Upper lobe of left lung (tissue), 6 donors: ENCODE measurements at places on chromosomes 12 and 14. TPM values are rescaled to one million over a fixed set of nuclear protein-coding genes. Genes with fewer than 3 reads are reported as not detected.

GRCh38 chr12:10400829-10401228 is 8.7 kb downstream of the KLRC4 start:
- H3K4me3 ChIP-seq: no peak overlapping the region
- H3K27ac ChIP-seq: no peak overlapping the region
- DNase-seq: no peak

GRCh38 chr12:127351481-127352010 is 915.4 kb upstream of the TMEM132C start:
- DNase-seq: no peak
- no peaks in the 10 kb centered on the region for H3K4me1 ChIP-seq
- H3K27ac ChIP-seq: no peak overlapping the region
- H3K27me3 ChIP-seq: no peaks in the 10 kb centered on the region
- no peaks in the 10 kb centered on the region for H3K36me3 ChIP-seq
- no peak overlapping the region for H3K4me3 ChIP-seq

DNA sequence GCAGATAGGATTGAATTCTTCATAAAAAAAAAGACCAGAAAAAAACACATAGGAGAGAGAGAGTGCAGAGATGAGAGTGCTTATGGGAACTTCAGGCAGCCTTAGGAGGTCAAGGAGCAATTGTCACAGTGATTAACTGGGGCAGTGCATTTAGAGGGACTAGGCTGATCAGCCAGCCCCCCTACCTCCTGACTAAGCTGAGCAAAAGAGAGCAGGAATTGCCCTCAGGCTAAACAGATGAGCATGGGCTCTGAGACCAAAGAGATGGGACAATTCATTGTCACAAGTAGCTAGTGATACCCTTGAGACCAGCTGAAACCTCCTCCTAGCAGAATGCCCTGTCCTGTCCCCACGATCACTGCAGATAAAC is 124.0 kb downstream of the BTG1 start:
- H3K4me3 ChIP-seq: no peak overlapping the region
- no peaks in the 10 kb centered on the region for H3K27me3 ChIP-seq
- no peaks in the 10 kb centered on the region for H3K4me1 ChIP-seq
- DNase-seq: no peak
- no peak overlapping the region for H3K27ac ChIP-seq
- H3K36me3 ChIP-seq: no peaks in the 10 kb centered on the region

- H3K4me3 ChIP-seq: no peak overlapping the region
- peak overlapping the region; percentile 26 for H3K27ac ChIP-seq
- H3K27me3 ChIP-seq: no peaks in the 10 kb centered on the region
- DNase-seq: no peak
- no peaks in the 10 kb centered on the region for H3K36me3 ChIP-seq
These were observed 930 bp upstream of the MIA2 start for GRCh38 chr14:39232554-39233415.

GRCh38 chr12:130498589-130499385 is 161.1 kb downstream of the PIWIL1 start:
- H3K4me3 ChIP-seq: no peak overlapping the region
- H3K4me1 ChIP-seq: no peaks in the 10 kb centered on the region
- H3K36me3 ChIP-seq: no peaks in the 10 kb centered on the region
- DNase-seq: no peak

DNA sequence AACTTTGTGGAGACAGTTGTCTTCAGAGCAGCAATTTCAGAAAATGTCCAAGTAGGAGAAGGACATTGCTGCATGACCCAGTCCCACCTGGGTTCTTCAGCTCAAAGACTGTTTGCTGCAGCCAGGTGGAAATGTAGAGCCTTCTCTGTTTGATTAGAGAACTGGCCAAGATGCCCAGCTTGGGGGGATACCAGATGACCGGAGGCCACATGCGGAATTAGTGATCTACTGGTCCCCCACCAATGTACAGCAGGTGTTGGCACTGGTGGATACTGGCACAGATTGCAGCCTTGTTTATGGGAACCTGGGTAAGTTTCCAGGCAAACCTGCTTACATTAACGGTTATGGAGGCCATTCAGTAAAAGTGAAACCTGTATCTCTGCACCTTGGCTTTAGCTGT is 555.3 kb downstream of the SLC6A15 start:
- H3K36me3 ChIP-seq: no peaks in the 10 kb centered on the region
- H3K4me3 ChIP-seq: no peak overlapping the region
- H3K27me3 ChIP-seq: no peaks in the 10 kb centered on the region
- DNase-seq: no peak
- H3K27ac ChIP-seq: no peak overlapping the region
- H3K4me1 ChIP-seq: no peaks in the 10 kb centered on the region

DNA sequence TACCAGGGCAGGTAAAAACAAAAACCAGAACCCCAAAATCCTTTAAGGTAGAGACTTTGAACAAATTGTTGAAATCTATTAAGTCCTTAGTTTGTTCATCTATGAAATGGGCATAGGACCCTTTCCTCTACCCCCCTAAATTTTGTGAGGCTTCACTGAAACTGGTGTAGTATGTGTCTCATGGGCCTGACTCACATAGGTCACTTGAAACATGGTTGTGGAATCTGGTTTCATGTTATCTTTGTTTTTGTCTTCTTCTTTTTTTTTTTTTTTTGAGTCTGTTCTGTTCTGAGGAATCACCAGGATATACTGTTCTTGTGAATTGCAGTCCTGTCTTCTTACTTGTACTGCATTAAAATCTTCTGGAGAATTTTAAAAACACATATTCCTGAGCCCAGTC is 202.2 kb downstream of the KTN1 start:
- no peak for DNase-seq
- no peaks in the 10 kb centered on the region for H3K27me3 ChIP-seq
- no peak overlapping the region for H3K27ac ChIP-seq
- H3K36me3 ChIP-seq: no peaks in the 10 kb centered on the region
- no peak overlapping the region for H3K4me3 ChIP-seq

DNA sequence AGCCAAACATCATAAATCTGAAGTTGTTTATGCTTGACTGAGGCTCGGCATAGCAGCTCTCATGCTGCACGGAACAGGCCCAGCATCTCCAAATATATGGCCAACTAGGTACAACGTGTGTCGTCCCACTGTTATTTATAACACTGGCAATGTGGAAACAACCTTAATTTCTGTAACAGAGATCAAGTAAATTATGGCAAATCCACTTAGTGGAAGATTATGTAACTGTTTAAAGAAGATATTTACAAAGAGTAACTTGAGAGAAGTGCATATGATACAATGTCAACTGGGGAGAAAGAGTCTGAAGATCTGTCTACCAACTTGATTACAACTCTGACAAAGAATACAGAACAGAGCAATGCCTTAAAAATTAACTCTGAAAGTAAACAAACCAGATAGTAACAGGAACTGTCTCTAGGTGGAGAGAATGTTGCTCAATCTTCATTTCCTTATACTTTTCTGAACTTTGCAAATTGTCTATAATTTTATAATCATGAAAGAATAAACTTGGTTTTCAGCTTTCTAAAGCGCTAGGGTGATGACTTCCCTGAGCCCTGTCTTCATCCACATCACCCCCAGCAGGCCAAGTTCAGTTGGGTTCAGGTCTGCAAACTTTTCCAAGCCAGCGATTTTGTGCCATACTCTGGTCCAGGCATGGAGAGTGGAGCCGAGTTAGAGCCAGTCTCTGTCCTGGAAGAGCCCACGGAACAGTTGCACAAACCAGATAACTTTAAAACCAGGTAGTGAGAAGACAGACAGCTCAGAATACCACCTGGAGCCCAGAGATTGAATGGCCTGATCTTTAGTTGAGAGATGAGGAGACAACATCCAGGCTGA is 44.3 kb upstream of the BDKRB2 start:
- no peak overlapping the region for H3K27ac ChIP-seq
- H3K4me3 ChIP-seq: no peak overlapping the region
- DNase-seq: no peak
- no peaks in the 10 kb centered on the region for H3K27me3 ChIP-seq
- H3K4me1 ChIP-seq: no peaks in the 10 kb centered on the region
- H3K36me3 ChIP-seq: no peaks in the 10 kb centered on the region

DNA sequence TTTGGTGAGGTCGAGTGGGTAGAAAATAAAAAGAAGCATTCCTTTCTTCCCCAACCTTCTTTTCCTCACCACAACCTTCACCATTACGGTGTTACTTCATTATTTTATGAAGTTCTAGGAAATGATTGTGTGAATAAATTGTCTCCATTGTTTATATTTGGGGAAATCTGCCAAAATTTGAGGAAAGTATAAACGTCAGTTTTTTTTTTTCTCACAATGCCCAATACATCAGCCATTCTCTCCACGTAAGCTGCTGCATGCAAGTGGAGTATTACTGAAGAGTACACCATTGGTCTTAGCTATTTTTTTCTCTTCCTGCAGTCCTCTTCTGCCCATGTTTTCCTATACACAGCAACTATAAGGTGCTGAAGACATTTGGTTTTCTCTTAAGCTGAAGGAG is 9.1 kb upstream of the POLR3B start:
- no peak overlapping the region for H3K4me3 ChIP-seq
- no peak overlapping the region for H3K27ac ChIP-seq
- no peak for DNase-seq
- H3K27me3 ChIP-seq: no peaks in the 10 kb centered on the region

GRCh38 chr12:14268120-14268515 is 97.4 kb upstream of the ATF7IP start:
- DNase-seq: no peak
- H3K4me3 ChIP-seq: no peak overlapping the region
- H3K27me3 ChIP-seq: no peaks in the 10 kb centered on the region
- no peak overlapping the region for H3K27ac ChIP-seq
- no peaks in the 10 kb centered on the region for H3K4me1 ChIP-seq
- no peaks in the 10 kb centered on the region for H3K36me3 ChIP-seq

DNA sequence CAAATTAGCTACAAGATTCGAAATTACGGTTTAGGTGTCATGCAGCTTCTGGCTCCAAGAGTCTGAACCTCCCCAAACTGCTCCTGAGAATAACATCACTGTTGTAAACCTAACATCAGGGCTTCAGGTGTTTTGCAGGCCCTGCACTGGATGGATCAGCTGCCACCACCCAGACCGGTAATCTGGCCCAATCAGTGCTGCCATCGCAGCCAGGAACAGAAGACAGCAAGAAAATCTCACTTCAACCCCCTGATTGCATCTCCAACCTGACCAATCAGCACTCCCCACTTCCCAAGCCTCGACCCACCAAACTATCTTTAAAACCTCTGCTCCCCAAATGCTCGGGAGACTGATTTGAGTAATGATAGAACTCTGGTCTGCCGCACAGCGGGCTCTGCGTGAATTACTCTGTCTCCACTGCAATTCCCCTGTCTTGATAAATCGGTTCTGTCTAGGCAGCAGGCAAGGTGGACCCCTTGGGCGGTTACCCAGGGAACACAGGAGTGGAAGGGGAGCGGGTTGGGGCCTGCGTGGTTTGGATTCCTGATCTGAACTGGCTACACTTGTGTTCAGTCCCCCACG is 268.5 kb upstream of the SFSWAP start:
- no peaks in the 10 kb centered on the region for H3K36me3 ChIP-seq
- no peak for DNase-seq
- no peak overlapping the region for H3K4me3 ChIP-seq
- no peaks in the 10 kb centered on the region for H3K4me1 ChIP-seq
- no peak overlapping the region for H3K27ac ChIP-seq
- H3K27me3 ChIP-seq: no peaks in the 10 kb centered on the region

- no peaks in the 10 kb centered on the region for H3K4me1 ChIP-seq
- H3K36me3 ChIP-seq: no peaks in the 10 kb centered on the region
- H3K4me3 ChIP-seq: no peak overlapping the region
- no peak overlapping the region for H3K27ac ChIP-seq
These were observed 45.8 kb upstream of the TBX3 start for GRCh38 chr12:114729731-114730130.

DNA sequence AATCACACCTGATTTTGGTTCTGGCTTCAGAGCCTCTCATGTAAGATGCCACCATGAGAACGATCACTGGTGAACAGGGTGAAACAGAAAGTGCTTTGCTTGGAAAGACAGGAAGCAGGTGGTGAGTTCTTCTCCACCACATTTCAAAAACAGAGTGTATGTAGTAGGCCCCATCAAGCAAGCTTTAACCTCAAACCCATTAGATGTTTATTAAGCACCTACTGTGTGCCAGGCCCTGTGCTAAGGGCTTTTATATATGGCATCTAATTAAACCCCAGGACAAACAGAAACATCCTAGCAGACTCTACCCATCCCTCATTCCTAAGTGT is 47.8 kb upstream of the MED13L start:
- no peak for DNase-seq
- H3K36me3 ChIP-seq: no peaks in the 10 kb centered on the region
- no peak overlapping the region for H3K4me3 ChIP-seq
- H3K27me3 ChIP-seq: no peaks in the 10 kb centered on the region
- H3K27ac ChIP-seq: peak overlapping the region; percentile 50
- H3K4me1 ChIP-seq: peaks cover 4% of the 10 kb centered on the region

- H3K36me3 ChIP-seq: peaks cover 26% of the 10 kb centered on the region
- DNase-seq: no peak
- no peak overlapping the region for H3K27ac ChIP-seq
- no peaks in the 10 kb centered on the region for H3K27me3 ChIP-seq
These were observed 9.8 kb downstream of the ZNF605 start for GRCh38 chr12:132946246-132946820.

DNA sequence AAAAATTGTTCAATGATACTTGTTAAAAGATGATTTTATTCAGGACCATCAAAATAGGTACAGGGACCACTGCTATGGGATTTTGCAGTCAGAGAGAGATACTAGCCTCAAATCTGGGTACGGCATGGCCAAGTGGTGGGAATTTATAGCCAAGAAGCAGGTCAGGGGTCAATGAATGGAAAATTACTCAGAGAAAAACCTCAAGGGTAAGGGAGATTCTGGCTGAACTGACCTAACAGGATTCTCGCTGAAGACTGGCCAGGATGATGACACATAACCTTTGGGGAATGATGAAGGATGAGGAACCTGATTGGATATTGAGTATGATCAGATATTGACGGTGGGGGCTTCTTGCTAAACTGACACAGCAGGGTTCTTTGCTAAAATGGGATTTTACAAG is 32.7 kb downstream of the DEPDC4 start:
- no peaks in the 10 kb centered on the region for H3K27me3 ChIP-seq
- H3K4me3 ChIP-seq: no peak overlapping the region
- no peak overlapping the region for H3K27ac ChIP-seq
- DNase-seq: no peak

DNA sequence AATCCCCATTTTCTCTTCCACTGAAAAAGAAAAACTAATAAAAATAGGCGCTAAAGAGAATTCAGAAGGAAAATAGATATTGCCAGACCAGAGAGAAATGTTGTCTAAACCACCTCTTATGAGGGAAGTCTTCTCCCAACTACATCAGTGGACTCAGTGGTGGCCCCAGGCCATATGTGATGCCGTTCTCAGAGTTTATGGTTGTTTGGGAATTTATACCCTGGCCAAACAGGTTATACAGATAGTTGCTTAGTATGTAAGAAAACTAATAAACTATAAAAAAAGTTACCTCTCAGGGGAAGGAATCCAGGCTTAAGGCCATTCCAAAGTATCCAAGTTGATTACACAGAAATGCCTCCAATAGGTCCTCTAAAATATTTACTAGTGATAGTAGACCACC is 103.4 kb upstream of the RBM19 start:
- H3K27me3 ChIP-seq: no peaks in the 10 kb centered on the region

The ING4 gene
- total RNA-seq: 37.8 TPM

The KRT81 gene
- not detected for total RNA-seq

The BHLHE41 gene
- 12.4 TPM for total RNA-seq

The RERG gene
- 10.7 TPM for total RNA-seq

The KRT71 gene
- total RNA-seq: not detected

The TAS2R8 gene
- not detected for total RNA-seq
